Renal cortical epithelial cell (primary cell): ENCODE measurements at places on chromosomes 11 and 22.

- DNase-seq, result no peak
These were observed 13.9 kb downstream of the CTNND1 start for GRCh38 chr11:57775491-57775890.

DNA sequence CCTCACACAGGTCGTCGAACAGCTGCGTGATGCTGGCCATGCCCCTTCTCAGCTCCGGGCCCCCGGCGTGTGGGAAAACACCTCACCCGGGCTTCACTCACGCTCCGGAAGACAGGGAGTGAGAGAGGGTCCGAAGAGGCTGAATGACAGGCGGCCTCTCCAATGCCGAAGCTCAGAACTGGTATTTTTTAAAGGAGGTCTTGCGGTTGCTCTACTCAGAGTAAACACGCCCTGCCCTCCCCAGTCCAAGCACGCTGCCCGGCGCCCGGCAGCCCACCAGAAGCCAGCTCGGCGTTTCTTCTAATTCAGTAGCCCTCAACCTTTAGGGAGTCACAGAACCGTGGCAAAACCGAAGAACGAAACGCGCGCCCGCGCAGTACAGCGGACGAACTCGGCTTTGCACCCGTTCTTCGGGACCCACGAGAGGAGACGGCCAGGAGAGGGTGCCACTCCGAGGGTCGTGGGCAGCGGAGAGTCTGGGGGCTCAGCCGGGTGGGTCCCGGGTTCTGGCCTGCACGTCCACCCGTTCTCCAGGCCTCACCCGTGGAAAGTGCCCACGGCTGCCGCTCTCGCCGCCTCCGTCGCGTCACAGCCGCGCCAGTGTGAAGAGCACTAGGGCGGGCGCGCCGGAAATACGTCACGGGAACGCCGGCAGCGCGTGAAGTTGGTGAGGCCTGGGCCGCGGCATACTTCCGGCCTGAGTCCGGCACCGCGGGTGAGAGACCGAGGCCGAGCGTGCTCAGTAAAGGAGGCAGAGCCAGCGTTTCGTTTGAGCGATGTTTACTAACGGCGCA lies at the start of gene TUBGCP6:
TSS of gene TUBGCP6 (minus strand) at position 604 of the 794 bp plus-strand sequence. CDS start at position 40, 564 bp downstream.
- peak; percentile 68 for DNase-seq

- DNase-seq, result peak; percentile 69
These were observed at the start of gene IRF7 for GRCh38 chr11:615504-616319. Gene IRF7, minus strand, starts transcription at chr11:615950. Its CDS starts 586 bp downstream, at chr11:615364.

DNA sequence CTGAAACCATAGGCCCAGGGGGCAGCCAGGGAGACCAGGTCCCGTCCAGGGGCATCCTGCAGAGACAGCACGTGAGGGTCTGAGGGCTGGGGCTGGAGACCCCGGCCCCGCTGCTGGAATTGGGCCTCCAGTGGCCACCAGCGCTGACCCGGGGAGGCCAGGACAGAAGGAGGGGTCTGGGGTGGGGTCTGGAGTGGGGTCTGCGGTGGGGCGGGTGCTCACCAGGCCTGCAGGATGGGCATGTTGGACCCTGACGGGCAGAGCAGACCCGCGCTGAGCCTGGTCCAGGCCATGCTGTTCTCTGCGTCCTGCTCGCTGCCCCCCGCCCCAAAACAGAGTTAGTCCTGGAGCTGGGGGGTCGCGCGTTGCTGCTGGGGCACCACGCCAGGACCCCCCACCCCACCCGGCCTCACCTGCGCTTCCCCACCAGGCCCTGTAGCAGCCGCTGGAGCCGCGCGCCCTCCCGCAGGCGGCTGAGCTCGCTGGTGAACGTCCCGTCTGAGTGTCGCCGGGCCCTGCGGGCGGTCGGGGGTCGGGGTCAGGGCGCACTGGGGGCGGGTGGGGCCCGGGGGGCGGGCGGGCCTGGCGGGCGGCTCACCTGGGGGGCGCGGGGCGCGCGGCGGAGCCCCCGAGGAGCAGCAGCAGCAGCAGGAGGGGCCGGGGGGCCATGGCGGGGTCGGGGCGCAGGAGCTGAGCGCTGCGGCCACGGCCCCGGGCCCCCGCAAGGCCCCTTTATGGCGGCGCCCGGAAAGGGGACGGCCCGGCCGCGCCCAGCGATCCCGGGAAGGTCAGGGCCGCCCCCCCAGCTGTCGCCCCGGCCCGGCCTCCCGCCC lies at the start of gene SCT:
TSS of gene SCT (minus strand) at position 707 of the 833 bp plus-strand sequence. CDS start at position 669, 38 bp downstream.
- no peak for DNase-seq

GRCh38 chr22:46813816-46814597 lies 51.6 kb downstream of the TBC1D22A start:
- peak; percentile 71 for DNase-seq

GRCh38 chr22:17472932-17473331 lies 90.4 kb upstream of the SLC25A18 start:
- no peak for DNase-seq

DNA sequence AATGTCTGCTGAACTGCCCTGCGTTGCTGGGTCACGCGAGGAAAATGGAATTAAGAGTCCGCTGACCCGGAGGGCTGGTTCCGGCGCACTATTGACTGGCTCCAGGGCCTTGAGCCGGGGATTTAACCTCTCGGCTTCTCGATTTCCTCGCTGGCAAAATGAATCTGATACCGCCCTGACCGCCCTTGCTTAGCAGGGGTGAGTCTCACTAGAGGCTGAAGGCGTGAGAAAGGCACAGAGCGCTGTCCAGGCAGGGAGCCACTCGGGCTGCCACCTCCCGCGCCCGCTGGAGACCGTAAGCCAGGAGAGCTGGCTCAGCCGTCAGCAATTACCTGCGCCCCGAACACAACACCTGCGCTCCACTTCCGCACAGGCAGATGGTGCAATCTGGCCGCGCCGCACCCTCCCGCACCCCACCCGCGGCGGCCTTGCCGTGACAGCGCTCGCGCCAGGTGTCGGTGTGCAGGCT lies 65.6 kb downstream of the BUD13 start:
- DNase-seq, result no peak

- no peak for DNase-seq
These were observed 17.7 kb downstream of the PHLDB1 start for GRCh38 chr11:118625036-118625690.
